ENCODE measurements at places on chromosomes 7 and 10.
A peak's percentile ranks its signal among the peaks of the same experiment; 100 is the strongest.

- no peak for DNase-seq
These were observed 342.5 kb downstream of the PTEN start for GRCh38 chr10:88205842-88206446.

- DNase-seq: no peak
These were observed 23.8 kb upstream of the UBE2D1 start for GRCh38 chr10:58311026-58311425.

DNA sequence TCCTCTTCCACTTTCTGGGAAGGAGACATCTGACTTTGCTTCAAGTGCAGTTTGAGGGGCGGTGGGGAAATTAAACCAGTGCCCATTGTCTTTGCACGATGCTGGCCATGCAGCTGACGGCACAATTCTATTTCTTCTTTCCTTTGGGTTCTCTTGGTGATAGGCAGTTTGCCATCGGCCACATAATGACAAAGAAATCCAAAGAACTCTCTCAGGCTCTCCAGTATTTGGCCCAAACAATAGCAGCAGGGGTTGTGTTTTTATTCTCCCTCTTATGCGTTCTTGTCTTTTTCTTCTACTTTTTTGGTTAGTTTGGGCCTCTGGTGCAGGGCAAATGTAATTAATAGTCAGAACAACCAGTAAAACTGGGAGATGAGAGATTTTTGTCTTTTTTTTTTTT lies 147.0 kb downstream of the EMX2 start:
- DNase-seq: no peak

DNA sequence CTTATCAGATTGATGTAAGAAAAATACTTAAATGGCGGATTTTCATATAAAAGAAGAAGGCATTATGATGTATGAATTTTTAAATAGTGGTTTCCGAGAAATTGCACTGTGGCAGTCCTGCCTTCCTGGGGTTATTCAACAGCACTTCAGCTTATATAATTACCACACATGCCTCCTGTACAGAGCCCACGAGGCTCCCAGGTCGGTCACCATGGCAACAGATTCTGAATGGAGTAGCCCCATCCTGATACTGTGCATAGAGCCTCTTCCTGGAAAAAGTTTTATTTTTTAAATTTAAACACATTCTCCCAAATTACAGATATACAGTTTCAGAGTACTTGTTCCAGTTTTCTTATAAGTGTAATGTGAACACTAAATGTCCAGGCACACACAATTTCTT lies 15.9 kb upstream of the ASB4 start:
- no peak for DNase-seq

DNA sequence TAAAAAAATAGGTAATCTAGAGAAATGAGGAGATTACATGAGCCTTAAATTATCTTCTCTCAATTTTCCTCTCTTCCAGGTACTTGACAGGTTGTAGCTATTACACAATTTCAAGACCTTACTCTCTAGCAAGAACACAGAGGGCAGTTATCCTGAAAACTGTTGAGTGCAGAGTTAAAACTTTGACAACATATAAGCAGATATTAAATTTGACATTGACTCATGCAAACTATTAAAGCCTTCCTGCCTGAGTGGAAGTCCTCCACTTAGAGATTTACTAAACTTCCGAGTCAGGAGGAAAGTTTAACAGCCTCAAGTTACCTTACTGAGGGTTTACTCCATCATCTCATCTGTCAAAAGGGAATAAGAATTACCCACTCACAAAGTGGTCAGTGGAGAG lies 73.5 kb upstream of the ARID5B start:
- DNase-seq: no peak

GRCh38 chr10:132451506-132452215 lies 54.7 kb downstream of the PWWP2B start:
- no peak for DNase-seq

GRCh38 chr7:139861803-139862202 lies 32.7 kb downstream of the TBXAS1 start:
- no peak for DNase-seq

DNA sequence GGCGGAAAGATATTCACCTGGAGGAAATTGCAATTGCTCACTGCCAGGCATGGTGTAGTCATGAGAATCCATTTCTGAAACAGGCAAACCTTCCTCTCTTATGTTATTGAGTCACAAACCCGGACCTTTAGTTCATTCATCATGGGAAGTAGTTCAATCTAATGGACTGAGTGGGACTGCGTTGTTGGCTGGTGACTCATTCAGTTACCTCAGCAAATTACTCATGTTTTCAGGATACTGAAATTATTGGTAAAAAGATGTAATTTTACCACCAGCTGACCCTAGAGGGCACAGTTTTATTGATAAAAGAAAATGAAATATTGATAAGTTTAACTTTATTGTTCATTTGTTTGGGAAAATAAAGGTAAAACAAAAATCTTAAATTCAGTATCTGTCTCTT lies 1194.4 kb upstream of the SORCS1 start:
- peak; percentile 52 for DNase-seq

DNA sequence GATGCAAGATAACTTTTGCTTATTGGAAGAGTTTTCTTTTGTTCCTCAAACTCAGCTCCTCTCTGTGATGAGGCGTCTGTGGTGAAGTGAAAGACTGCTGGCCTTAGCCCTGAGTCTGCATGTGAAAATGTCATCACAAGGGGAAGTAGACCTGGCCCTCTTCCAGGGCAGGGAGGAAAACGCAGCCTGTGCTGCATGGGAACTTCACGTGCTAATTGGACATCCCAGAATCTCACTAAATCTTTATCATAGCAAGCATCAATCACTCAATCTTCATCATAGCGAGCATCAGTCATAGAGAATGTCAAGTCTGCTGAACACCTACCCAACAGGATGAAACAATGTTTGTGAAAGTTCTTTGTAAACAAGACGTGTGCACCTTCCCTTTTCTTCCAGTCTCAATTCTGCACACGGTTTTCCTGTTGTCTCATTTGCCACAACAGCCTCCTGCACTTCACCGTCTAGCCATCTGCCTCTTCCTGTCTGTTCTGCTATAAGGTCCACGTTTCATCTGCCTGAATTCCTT lies 314.6 kb downstream of the FRMD4A start:
- DNase-seq: no peak

GRCh38 chr7:2003931-2004812 lies 228.6 kb downstream of the MAD1L1 start:
- DNase-seq: no peak

- DNase-seq: no peak
These were observed 43.0 kb downstream of the LHFPL3 start for GRCh38 chr7:104371216-104371979.

DNA sequence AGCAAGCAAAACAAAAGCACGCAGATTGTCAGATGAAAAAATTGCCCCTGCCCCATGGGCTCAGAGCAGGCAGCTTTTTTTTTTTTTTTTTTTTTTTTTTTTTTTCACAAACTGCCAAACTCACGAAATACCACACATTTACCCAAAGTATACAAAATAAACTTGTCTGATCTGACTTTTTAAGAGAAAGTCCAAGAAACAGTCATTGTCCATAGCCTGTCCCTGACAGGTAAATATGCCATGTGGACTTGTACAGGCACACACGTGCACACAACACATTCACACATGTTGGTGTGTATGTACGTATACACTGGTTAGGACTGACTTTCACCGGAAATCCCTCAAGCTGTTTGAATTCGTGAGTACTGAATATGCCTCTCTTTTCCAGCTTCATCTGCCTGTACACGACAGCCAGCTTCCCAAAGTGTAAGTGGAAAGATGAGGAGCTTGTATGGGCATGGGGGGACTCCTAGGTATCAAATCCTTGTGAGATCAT lies 929 bp upstream of the HGF start:
- DNase-seq: no peak

DNA sequence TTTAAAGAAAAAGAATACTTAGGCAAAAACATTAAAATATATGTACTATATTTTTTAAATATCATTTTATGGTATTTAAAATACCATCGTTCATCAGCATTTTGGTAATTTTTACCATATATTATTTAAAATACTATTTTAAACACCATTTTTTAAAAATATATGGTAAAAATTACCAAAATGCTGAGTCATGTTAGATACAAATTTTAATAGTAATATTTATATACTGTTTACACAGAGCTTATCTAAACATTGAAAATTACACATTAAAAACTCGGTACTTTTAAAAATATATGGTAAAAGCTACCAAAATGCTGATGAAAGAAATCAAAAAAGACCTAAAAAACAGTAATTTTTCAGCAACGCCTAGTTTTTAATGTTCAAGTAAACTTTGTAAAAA lies 105.6 kb downstream of the TPK1 start:
- DNase-seq: no peak

DNA sequence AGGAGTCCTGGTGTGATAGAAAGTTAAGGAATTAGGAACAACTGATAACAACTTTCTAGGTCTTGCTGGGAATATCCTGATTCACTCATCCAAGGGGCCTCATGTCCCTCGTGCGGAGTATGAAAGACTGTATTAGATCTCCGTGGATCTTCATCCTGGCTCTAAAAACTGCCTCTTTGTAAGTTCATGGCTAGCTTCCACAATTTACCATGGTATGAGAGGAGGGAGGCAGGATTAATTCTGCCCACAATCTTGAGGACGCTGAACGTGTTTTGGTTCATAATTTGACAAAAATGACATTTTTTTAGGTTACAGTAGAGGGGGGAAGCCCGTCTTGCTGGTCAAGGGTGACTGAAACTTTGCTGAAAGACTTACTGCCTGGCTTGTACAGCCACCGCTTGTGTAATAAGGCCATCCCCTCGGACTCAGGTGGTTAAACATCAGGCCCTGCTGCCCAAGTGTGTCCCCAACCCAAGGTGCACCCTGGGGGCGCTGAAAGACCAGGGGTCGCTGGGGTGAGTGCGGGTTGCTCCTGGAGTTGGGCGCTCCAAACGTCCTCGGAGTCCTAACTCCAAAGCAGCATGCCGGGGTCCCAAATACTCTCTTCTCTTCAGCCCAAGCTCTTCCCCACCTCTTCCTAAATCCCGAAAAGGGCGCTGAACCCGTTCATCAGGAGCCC lies 733 bp downstream of the HIBADH start:
- no peak for DNase-seq

DNA sequence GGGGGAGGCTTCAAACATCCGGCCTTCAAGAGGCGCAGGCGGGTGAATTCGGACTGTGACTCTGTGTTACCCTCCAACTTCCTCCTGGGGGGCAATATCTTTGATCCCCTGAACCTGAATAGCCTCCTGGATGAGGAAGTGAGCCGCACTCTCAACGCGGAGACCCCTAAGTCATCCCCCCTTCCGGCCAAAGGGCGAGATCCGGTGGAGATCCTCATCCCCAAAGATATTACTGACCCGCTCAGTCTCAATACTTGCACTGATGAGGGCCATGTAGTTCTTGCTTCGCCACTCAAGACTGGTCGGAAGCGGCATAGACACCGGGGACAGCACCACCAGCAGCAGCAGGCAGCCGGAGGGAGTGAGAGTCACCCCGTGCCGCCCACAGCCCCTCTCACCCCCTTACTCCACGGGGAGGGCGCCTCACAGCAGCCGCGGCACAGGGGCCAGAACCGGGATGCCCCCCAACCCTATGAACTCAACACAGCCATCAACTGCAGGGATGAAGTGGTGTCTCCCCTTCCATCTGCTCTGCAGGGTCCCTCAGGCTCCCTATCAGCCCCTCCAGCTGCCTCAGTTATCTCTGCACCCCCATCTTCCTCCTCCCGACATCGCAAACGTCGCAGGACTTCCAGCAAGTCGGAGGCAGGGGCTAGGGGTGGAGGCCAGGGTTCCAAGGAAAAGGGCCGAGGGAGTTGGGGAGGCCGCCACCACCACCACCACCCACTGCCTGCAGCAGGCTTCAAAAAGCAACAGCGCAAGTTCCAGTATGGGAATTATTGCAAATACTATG lies 1.1 kb downstream of the MEPCE start:
- DNase-seq: no peak

DNA sequence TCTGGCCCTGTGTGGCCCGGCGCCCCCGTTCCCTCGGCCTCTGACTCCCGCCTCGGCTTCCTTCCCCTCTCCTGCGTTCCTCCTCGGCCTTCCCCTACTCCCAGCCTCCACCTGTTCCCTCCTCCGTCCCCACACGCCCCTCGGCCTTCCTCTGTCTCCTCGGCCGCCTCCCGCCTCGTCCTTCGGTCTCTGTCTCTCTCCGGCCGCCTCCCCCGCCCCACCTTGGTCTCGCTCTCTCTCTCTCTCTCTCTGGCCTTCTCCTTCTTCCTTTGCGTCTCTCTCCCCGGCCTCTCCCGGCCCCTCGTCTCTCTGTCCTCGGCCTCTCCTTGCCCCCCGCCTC lies 588 bp downstream of the GET4 start:
- no peak for DNase-seq

GRCh38 chr7:116766881-116767280 lies 94.9 kb downstream of the MET start:
- DNase-seq: no peak

- DNase-seq: no peak
These were observed 149.9 kb downstream of the NEURL1 start for GRCh38 chr10:103643381-103643780.

- DNase-seq: no peak
These were observed 13.8 kb upstream of the TMEM120A start for GRCh38 chr7:76008156-76008687.

- DNase-seq: peak; percentile 14
These were observed 53.4 kb downstream of the CFAP58 start for GRCh38 chr10:104406715-104407650.

DNA sequence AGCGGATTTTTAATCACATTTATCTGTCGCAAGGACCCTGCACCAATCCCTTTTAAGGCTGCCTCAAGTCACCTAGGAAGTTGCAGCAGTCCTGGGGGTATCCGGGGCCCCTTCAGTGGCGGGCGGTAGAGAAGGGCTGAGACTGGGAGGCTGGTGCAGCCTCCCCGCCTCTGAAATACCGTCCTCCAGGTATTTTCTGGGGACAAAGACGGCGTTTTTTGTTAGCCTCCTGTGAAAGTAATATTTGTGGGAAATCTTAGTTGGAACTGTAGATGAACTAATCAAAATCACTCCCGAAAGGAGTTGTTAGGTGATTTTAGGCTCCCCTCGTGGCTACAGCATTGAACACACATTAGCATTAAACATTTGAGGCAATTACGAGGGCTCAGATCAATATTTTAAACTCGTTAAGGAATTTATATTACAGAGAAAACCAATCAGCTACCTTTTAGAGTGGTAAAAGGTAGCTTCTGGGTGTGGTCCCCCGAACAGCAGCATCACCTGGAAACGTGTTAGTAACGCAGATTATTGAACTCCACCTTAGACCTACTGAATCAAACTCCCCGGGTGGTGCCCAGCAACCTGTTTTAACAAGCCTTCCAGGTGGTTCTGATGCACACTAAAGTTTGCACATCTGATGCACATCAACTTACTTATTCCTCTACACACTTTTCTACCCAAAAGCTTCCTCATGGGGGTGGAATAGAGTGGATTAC lies 530 bp upstream of the ANXA7 start:
- DNase-seq: no peak

DNA sequence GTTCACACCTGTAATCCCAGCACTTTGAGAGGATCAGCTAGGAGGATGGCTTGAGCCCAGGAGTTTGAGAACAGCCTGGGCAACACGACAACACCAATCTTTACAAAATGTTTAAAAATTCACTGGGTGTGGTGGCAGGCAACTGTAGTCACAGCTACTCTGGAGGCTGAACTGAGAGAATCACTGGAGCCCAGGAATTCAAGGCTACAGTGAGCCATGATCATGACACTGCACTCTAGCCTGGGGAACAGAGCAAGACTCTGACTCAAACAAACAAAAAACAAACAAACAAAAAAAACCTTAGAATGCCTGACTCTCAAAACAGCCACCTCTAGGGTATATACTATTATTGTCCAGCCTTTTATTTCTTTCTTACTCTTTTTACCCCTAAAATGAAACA lies 56.5 kb upstream of the PAPSS2 start:
- DNase-seq: no peak

GRCh38 chr10:18616337-18616736 lies 35.0 kb downstream of the NSUN6 start:
- no peak for DNase-seq

GRCh38 chr10:62033125-62033524 lies 131.6 kb downstream of the ARID5B start:
- no peak for DNase-seq
